ENCODE measurements at places on chromosomes 5 and 9. TPM values are rescaled to one million over a fixed set of nuclear protein-coding genes. Genes with fewer than 3 reads are reported as not detected.

Gene FBP1
- not detected for total RNA-seq

Gene INSL4
- total RNA-seq: not detected

Gene EGFLAM
- 0.33 TPM for total RNA-seq

Gene SEMA5A
- total RNA-seq: 17.7 TPM

Gene DIPK1B
- total RNA-seq: 0.77 TPM

Gene GABRA6
- not detected for total RNA-seq
